ENCODE measurements at places on chromosomes 4 and X.

- peak; percentile 7 for DNase-seq
These were observed 72.1 kb upstream of the ETNPPL start for GRCh38 chr4:108834835-108835384.

- no peak for DNase-seq
These were observed 35.8 kb downstream of the CPEB2 start for GRCh38 chr4:15037923-15038541.

DNA sequence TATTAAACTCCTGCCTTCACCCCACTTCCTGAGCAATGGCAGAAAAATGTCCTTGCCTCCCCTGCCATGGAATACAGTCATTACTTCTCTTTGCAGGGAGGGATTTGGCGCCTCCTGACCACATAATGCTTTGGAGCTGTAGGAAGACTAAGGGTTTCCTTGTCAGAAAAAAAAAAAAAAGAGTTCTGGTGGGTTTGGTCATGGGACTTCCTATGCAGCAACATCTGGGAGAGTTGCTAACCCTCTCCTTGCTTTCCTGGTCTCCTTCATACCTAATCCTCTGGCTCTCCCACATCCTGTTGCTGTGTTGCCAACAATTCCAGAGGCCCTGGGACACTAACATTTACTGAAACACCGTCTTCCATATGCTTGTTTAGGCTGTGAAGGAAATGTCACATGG, 75.1 kb upstream of the MBNL3 start:
- DNase-seq: no peak

DNA sequence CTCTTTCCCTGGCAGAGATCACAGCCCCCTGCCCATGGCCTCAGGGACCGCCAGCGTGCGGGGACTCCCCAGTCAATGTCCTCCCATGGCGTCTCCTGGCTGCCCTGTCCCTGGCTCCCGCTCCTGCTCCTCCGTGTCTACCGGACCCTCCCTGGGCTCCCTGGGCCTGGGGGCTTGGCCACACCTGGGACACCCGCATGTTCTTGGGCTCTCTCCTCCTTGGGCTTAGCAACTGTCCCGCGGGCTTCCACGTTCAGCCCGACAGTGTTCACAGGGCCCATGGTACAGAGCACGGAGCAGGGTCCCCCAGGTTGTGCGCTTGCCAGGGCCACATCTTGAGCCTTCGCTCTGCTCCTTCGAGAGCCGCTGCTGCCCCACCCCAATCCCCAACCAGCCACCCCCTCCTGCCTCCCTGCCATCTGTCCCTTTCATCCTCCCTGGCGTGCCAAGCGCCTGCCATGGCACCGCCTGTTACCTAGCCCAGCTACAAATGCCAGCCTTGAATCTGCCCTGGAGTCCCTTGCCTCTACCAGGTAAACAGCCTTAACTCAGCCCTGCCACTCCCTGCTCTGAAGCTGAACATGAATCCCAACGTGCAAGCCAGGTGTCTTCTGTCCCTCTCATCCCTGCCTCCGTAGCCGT, 3.9 kb downstream of the AVPR2 start:
- no peak for DNase-seq

GRCh38 chrX:50888884-50889283, 21.7 kb upstream of the BMP15 start:
- DNase-seq: no peak

DNA sequence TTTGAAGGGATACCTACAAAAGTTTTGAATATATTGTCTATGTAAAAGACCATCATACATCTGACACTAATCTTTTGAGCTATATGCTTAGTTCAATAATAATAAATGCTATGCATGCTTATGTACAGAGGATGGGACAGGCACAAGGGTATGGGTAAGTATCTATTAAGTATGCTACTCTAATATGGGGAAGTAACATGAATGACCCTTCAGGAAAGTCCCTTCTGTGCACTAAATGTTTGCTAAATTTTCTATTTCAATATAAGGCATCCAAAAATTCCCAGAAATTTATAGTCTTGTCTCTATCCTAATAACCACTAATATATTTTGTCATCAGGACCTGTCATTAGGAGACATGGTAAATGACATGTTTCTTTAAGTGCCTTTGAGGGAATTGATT, 19.0 kb downstream of the ATP8A1 start:
- no peak for DNase-seq

DNA sequence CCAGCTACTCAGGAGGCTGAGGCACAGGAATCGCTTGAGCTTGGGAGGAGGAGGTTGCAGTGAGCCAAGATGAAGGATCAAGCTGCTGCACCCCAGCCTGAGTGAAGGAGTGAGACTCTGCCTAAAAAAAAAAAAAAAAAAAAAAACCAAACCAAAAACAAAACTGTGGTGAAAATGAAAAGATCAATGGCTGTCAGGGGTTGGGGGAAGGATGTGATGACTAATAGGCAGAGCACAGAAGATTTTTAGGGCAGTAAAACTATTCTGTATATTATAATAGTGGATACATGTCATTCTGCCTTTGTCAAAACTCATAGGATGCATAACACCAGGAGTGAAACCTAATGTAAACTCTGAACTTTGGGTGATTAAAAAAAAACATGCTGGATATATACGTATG, 69.9 kb upstream of the ELOVL6 start:
- no peak for DNase-seq

- no peak for DNase-seq
These were observed 144.4 kb downstream of the NHS start for GRCh38 chrX:17519358-17519757.

DNA sequence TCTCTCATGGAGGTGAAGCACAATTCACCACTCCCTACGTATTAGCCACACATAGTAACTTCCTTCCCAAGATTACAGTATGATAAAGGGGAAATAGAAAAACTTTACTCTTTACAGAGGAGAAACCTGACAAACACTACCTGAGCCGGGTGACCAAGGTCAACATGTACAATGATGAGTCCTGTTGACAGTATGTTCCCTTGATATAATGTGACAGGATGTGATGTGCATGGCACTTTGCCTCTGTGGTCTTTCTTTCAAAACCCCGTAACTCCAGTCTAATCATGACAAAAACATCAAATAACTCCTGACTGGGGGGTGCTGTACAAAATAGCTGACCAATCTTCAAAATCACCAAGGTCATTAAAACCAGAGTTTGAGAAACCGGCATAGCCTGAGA, 60.6 kb downstream of the CD99L2 start:
- no peak for DNase-seq

DNA sequence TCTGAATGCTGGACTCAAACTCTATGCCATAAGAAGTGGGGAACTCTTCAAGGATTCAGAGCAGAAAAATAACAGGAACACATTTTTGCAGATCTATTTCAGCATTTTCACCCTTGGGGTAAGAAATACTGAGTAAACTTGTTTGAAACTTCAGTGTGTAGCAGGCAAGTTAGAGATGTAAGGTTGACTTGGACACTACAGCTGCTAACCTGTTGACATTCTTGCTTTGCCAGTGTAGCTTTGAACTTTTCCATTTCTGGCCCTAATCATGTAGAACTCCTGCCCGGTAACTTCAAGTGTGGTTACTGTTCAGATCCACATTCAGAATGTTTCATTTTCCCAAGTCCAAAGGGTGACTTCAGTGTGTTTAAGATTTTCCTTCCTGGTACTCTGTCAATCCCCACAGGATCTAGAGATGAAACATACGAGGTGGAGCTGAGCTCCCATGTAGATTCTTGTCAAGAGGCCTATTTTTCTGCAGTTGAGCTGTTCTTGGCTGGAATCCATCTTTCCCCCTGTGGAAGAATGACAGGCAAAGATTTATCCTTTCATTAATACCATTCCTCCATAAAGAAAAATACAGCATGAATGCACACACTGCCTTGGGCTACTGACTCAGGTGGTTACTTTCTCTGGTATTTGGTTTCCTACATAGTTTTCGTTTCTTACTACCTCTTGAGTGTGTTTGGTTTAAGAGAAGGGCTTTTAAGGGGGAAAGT, 34.1 kb downstream of the FHDC1 start:
- DNase-seq: peak; percentile 97

Measured in Caki2 (cell line).